ENCODE measurements at places on chromosomes 6 and 20.
A peak's percentile ranks its signal among the peaks of the same experiment; 100 is the strongest.

DNA sequence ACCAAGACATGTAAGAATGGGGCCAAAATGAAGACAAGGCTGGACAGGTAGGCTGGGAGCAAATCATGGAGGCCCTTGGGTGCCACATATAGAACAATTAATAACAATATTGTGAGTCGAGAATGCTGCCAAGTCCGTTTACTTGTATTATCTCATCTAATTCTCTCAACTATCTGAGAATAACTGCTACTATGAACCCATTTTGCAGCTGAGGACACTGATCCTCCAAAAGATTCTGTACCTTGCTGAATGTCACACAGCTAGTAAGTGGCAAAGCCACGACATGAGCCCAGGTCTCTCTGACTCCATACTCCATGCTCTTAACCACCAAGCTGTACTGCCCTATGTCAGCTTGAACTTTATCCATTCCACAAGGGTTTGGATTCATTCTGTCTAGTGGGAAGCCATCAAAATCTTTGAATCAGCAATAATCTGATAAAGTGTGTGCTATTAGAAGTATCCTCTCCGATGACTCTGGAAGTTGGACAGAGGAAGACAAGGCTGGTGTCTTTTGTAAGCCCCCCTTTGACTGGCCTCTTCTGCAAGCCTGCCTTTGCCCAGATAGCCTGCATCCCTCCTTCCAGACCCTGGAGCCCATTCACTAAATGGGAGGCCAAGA, 43.5 kb upstream of the PDYN start:
- no peak for DNase-seq

GRCh38 chr6:53824714-53825113, 29.9 kb downstream of the LRRC1 start:
- DNase-seq, result no peak

DNA sequence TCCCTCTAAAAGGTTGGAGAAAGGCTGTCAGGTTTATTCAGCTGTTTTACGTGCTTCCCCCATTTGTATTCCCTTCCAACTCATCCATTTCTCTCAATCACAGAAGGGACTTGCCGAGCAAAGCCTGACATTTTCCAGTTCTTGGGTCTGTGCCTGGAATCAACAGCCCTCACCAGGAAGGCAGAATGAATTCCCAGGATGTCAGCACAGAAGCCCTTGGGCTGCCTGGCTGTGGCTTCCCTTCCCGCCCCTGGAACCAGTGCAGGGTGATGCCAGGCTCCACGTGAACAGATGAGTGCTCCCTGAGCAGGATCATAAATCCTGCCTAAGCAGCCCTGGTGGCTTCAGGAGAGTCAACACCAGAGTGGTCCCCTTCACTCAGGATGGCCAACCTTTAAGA, 86.1 kb upstream of the CD83 start:
- DNase-seq, result no peak

- no peak for DNase-seq
Measured at GRCh38 chr6:47235964-47236760, 73.5 kb downstream of the TNFRSF21 start.

GRCh38 chr6:38489951-38490350, 149.8 kb downstream of the BTBD9 start:
- no peak for DNase-seq

DNA sequence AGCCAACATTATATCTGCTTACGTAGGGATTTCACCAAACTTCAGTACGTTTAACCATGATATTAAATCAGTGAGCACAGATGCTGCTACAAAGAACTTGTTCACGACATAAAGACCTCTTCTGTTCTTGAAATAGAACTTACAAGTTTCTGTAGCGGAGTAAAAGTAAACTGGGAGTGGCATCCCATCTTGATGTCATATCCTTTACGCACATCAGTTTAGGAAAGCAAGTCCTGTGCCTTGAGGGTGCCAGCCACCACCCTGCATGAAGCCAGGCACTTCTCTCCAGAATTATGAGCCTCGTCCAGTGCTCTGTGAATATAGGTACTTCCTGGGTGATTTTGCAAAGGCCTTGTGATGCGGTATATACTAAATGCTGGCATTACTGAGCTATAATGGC, 122.6 kb downstream of the BTBD3 start:
- no peak for DNase-seq

GRCh38 chr6:49736017-49736508, 8.1 kb downstream of the CRISP3 start:
- DNase-seq, result no peak

GRCh38 chr20:36017048-36017951, 48.9 kb downstream of the CNBD2 start:
- no peak for DNase-seq

- no peak for DNase-seq
Measured at GRCh38 chr6:169344750-169345065, 91.1 kb upstream of the THBS2 start.

DNA sequence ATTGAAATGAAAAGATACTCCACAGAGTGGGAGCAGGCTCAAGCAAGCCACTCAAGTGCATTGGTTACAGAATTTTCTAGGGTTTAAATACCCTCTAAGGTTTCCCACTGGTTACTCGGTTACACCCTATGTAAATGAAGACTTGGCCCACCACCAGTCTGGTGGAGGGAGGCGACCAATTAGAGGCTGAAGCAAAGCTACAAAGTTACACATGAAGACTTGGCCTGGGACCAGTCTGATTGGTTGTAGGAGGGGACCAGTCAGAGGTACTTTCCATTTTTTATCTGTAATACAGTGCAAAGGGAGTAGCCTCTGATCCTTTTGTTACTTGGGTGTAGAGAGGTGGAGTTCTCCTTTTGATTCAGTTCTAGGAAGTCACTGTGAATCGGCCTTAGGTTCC, 7.6 kb downstream of the SRSF12 start:
- no peak for DNase-seq

DNA sequence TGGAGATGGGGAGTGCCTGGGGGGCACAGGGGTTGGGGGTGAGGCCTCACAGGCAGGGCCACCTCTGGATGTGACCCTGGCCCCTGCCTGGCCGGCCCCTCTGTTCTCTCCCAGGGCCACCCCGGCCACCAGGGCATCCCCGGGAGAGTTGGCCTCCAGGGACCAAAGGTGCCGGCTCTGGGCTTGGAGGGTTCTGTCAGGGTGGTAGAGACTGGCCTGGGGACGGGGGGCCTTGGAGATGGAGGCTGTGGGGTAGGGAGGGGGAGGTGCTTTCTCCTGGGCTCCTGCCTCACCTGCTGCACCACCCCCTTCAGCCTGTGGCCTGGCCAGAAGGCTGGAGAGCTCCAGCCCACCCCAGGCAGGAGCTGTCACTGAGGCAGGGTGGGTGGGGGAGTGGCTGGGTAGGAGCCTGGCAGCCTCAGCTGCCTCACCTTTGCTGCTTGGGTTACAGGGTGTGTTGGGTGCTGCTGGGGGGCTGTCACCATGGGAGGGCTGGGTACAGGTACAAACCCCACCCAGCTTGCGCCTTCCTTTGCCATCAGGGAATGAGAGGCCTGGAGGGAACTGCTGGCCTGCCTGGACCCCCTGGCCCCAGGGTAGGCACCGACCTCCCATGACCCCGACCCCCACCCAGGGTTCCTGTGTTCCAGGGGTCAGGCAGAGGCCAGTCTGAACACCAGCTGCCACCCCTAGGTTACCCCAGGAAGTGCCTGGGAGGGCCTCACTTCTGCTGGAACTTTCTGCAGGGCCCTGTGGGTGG, 32.7 kb downstream of the COL20A1 start:
- DNase-seq, result no peak

DNA sequence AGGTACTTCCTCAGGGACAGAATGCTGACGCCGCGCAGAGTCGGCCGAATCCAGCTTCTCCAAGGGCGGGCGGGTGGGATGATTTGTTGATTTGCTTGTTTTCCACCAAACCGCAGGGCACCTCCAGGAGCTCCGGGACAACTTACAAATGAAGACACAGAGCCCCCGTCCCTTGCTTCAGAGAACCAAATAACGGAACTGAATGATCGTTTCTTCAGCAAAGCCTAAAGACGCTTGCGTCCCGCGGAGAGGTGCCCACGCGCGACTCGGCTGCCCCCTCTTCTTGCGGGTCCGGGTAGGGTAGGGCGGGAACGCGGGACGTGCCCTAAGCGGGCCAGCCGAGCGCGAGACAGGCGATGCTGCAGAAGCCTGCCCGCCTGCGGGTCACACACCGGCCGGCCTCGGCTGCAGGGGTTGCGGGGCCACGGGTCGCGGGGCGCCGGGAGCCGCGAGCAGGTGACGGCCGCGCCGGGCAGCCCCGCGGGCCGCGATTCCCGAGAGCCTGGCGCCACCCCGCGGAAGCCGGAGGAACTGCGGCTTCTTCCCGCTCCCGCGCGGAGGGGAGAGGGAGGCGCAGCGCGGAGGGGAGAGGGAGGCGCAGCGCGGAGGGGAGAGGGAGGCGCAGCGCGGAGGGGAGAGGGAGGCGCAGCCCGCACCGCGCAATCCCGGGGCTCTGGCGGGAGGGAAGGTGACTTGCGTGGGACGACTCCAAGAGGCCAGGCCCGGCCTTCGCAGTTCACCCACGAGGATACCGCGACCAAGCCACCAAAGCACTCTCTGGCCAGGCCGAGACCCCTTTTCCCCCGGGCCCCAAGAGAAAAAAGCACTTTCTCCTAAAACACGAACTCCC, 7.7 kb upstream of the FOXF2 start:
- peak; percentile 32 for DNase-seq

- no peak for DNase-seq
Measured at GRCh38 chr6:156808287-156808686, 31.1 kb downstream of the ARID1B start.
